ENCODE measurements at places on chromosomes 7 and 10.

DNA sequence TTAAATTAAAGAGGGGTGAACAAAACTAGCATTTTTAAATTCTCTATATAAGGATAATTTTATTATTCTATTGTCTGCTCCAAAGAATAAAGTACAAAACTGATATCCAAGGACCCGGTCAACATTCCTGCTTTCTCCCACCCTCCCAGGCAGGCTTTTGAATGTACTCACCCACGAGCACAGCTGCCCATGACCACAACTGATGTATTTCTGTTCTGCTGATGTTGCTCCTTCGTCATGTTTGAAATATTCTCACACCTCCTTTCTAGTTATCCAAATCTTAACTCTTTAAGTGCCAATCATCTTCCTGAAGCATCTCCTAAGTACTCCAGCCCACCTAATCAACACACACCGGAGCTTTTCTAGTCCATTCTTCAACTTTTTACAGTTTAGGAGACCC lies 46.7 kb downstream of the CALD1 start:
- peak; percentile 79 for DNase-seq

DNA sequence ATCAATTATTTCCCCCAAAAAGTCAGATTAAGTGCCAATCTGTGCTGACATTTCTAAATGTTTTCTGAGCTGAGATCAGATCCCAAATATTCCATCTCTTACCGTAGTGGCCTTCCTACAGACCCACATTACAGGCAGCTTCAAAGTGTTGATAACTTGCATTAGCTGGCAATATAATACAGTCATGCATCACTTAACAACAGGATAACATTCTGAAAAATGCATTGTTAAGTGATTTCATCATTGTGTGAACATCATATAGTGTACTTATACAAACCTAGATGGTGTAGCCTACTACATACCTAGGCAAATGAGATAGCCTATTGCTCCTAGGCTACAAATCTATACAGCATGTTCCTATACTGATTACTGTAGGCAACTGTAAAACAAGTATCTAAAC lies 22.4 kb downstream of the SLC25A13 start:
- DNase-seq: peak; percentile 4

DNA sequence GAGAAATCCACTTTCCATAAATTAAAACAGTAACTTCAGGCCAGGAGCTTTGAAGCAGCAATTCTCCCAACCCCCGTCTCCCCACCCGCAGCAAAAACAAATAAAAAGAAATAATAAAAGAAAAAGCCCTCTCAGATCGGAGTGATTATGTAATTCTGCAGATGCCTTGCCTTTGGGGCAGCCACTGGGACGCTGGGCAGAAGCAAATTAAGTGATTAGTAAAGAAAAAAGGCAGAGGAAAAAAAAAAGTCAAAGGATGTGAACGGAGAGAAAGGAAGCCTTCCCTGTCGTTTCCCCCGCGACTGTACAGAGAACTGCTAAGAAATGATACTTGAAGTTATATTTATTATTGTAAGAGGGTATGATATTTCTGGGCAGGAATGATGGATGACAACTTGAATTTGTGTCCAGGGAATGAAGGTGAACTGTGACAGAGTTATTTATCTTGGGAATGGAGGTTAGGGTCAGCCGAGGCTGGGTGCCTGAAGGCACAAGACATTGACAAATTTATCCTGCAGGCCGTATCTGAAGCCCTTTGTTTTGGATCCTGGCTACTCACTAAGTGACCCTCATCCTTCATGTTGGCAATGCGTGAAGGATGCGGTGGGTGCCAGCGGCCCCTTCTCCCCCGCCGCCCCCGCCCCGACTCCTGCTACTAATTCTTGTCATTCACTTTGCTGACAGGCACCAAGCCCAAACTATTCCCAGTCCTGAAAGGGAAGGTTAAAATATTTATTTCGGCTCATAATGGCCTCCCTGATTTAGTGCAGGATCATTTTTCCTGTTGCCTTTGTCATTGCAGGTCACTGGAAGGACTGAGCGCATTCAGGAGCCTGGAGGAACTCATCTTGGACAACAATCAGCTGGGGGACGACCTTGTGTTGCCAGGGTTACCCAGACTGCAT lies 604.0 kb downstream of the LRMDA start:
- no peak for DNase-seq

DNA sequence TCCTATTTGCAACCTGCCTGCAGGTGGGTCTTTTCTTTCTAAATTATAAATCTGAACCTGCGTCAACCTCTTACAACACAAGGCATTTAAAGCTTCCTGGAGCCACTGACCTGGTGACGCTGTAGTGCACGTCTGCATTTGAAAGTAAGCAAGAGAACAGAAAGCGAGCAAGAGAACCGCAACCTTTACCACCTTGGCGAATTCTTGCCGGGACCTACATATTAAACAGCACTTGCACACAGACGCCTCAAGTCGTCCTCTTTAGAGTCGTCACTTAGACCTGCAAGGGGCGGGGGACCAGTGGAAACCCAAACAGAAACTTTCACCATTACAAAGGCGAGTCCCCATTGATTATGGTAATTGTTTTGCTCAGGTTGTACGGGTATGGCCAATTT lies 9.5 kb downstream of the GLI3 start:
- DNase-seq: no peak

DNA sequence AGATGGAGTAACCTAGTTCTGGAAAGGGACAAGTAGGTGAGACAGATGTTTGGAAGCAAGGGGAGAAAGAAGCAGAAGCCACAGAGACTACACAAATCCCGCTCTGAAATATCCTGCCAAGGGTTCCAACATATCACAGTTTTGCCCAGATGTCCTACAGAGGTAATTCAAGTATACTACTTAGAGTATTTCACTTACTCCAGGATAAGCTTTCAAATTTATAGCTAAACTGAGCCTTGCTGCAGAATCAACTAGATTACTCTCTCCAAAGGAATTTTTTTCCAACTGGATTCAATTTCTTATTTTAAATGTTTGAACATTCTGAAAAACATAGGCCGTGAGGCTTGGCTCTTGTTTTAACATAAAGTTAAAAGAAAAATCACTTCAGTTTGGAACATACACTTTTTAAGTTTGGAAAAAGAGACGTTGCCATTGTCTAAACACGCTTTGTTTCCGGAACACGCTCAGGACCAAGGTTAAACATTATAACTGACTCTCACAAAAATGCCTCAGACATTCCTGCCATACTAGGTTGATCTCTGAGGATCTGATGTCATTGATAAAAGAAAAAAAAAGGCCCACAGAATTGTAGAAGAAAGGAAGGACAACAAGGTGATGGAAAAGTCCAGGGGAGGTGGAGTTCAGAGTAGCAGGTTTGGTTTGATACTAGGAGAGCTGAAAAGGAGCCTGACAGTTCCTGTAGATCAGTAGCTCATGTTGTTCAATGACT lies 74.8 kb downstream of the FAM185A start:
- DNase-seq: no peak

- DNase-seq: no peak
Observed at GRCh38 chr7:150398965-150399320, 19.8 kb downstream of the ZNF775 start.

DNA sequence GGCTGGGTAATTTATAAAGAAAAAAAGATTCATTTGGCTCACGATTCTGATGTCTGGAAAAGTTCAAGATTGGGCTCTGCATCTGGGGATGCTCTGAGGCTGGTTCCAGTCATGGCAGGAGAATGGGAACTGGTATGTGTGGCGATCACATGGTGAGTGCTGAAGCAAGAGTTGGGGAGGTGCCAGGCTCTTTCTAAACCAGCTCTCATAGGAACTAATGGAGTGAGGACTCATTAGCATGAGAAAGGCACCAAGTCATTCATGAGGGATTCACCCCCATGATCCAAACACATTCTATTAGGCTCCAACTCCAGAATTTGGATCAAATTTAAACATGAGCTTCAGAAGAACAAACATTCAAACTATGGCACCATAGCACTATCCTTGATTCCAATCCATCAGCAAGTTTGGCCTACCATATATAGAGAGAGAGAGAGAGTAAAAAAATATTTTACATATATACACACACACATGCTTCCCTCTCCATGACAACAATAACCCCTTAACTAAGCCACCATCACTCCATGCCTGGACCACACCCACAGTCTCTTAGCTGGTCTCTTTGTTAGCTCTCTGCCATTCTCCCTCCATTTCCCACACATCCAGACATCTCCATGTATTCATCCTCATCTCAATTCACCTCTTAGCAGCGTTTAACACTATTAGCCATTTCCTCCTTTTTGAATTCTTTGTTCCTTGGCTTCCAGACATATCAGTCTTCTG lies 57.9 kb downstream of the NPY start:
- DNase-seq: no peak

DNA sequence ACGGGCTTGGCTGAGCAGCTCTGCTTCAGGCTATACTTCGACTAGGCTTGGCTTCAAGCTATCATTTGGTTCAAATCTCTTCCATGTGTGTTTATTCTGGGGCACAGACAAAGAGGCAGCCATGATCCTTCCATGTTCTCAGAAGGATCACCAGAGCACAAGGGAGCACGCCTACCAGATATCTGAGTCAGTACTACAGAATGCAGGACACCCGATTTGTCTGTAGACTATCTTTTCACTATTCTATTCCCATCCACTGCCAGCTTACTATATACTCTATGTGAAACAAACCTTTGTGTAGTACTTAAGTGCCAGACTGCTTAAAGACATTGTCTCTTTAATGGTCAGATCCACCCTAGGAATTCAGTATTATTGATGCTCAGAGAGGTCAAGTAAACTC lies 35.1 kb downstream of the CH25H start:
- DNase-seq: peak; percentile 55

DNA sequence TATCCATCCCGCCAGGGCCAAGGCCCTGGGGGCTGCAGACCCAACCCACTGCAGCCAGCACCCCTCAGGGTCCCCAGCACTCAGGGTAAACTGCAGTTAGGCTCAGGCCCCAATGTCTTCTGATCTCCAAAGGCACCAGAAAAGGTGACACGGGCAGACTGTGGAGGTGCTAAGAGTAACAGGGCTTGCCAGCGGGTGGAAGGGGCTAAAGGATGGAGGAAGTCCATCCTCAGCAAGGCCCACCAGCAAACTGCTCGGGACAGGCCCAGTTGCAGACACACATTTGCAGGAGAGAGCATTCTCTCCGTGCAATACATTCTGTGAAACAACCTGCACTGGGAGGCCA lies 95.6 kb upstream of the DDC start:
- no peak for DNase-seq

DNA sequence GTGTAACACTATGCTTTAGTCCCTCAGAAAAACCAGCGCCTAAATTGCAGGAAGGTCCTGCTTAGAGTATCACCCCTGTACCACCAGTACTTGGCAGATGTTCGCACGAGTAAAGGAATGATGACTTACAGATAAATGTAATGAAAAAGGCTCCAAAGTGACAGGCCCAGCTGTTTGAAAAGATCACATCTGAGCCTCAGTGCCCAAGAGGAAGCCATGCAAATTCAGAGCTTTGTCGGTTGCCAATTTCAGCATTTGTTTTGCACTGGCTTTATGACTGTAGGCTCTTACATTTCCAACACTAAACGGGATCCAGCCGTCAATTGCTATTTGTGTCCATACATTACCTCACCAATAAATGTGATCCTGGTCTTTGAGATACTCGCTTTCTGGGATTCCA lies 60.6 kb upstream of the GAD2 start:
- no peak for DNase-seq

DNA sequence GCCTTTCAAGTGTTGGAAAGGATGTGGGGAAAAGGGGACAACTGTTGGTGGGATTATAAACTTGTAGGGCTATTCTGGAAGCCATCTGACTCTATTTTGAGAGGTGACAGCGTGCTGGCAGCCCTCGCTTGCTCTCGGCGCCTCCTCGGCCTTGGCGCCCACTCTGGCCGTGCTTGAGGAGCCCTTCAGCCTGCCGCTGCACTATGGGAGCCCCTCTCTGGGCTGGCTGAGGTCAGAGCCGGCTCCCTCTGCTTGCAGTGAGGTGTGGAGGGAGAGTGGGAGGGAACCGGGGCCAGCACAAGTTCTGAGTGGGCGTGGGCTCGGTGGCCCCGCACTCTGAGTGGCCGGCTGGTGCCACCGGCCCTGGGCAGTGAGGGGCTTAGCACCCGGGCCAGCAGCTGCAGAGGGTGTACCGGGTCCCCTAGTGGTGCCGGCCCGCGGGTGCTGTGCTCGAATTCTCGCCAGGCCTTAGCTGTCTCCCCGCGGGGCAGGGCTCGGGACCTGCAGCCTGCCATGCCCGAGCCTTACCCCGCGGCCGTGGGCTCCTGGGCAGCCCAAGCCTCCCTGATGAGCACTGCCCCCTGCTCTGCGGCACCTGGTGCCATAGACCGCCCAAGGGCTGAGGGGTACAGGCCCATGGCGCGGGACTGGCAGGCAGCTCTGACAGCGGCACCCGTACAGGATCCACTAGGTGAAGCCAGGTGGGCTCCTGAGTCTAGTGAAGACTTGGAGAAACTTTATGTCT lies 33.6 kb downstream of the PLAU start:
- DNase-seq: no peak

DNA sequence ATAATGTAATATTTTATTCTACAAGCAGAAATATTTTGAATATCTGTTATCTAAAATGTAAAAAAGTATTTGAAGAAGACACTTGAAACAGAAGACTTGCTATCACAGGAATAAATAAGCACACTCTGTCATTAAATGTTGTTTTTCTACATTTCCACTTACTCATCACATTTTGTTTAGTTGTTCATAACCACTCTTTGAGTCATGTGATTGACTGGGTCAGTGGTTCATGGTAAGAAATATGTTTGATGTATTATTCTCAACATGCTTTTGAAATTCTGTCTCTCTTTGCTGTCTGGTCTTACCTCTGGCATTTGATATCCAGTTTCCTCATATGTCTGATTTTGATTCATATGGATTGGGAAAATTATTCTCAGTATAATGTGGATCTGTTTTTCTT lies 171.8 kb downstream of the SUGCT start:
- peak; percentile 42 for DNase-seq

DNA sequence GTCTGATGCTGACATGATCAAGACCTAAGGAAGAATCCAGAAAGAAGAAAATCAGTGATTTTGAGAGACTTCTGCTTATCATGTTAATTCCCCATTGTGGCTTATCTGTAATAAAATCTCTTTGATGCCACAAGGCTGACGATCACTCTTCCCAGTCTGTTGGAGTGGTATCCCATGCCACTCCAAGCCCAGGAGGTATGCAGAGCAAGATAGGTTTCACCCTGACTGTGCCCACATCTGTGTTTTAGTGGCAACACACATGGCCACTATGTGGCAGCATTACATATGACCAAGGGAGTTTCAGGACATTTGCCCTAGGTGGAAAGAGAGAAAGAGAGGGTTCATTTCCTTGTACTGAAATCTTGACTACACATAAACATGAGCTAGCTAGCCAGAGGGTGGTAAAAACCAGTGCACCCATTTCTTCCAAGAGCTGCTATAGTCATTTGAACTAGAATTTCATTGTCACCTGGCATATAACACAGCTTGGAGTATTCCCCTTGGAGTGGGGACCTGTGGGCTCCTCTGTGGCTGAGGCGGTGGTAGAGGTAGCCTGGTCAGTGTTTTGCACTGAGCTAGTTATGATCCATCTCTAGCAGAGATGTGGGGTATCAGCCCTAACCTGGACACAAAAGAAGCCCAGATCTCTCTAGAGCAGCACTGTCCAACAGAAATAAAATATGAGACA lies 20.8 kb downstream of the LAMB4 start:
- no peak for DNase-seq

DNA sequence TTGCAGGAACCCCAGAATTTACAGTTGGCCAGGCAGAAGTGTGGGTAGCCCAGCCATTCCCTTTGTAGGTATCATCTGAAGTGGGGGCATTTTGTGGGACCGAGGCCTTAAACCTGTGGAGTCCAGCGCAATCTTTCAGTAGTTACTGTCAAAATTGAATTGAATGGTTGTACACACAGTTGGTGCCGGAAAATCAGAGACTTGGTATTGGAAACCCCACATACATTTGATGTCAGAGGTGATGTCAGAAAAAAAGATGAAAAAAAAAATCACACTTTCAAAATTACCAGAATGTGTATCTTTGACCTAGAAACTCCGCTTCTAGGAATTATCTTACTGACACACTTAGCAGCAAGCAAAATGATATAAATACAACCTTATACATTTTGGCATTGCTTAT lies 153.8 kb upstream of the PLXNA4 start:
- DNase-seq: no peak

Data from fibroblast of skin of right quadriceps (primary cell).